ENCODE measurements at places on chromosomes 5 and 9.

DNA sequence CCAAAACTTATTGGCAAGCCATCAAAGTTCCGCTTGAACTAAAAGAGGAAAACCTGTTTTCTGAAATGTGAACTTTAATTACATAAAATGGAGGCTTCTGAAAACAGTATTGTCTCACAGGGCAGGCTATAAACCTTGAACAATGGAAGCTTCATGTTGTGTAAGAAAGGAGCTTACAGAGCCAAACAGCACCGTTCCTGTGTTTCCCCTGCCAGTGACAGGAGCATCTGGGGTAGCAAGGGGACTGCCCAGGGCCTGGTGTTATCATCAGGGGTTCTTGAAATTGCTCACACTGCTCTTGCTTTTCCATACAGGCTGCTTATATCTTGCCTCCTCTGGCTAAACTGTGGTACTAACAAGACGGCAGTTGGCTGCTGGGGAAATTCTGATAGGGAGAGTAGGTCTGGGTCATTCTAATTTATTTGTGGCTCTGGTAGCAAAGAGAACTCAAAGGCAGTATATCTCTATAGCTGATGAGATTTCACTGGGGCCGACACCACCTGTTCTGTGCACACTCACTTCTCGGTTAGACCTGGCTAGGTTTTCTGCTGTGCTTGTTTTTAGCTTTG, 40.4 kb downstream of the BASP1 start:
- DNase-seq: no peak

DNA sequence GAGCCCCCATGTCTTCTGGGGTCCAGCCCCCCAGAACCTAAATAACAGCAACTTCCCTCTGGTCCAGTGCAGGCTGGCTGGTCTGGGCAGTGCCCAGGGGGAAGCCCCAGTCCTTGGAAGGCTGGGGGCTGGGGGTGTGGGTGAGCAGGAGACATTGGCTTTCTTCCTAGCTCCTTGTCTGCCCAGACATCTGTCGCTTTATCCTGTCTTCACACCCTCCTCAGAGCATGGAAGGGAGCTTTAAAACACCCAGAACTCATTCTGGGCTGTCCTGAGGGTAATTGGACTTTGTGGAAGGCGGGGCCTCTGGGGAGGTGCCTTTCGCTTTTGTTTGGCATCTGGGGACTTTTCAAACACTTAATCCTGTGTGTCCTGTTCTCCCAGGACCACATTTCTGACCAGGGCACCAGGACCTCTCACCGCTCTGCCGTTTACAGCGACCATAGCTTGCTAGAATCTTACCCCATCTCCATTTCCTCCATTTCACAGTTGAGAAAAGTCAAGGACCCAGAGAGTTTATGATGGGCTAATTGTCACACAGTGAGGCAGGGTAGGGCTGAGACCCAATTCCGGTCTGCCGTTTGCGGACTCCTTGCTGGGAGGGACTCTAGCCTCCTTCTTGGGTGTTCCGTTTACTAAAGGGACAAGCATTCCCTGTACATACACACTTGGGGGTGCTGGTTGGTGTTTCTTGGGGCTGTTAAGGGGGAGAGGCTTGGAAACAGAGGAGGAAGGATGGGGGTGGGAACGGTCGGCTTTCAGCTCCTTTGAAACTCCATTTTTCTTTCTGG, 1.1 kb downstream of the GSN start:
- DNase-seq: no peak

GRCh38 chr5:73213566-73213998, 40.6 kb downstream of the TMEM174 start:
- DNase-seq: no peak

- DNase-seq: no peak
These were observed 51.8 kb downstream of the MEGF9 start for GRCh38 chr9:120662513-120662912.

Data from smooth muscle cell of the brain vasculature (primary cell).